ENCODE measurements at places on chromosomes 6 and 20.
A peak's percentile ranks its signal among the peaks of the same experiment; 100 is the strongest.

GRCh38 chr6:101434601-101435000, 41.1 kb downstream of the GRIK2 start:
- no peak for DNase-seq

DNA sequence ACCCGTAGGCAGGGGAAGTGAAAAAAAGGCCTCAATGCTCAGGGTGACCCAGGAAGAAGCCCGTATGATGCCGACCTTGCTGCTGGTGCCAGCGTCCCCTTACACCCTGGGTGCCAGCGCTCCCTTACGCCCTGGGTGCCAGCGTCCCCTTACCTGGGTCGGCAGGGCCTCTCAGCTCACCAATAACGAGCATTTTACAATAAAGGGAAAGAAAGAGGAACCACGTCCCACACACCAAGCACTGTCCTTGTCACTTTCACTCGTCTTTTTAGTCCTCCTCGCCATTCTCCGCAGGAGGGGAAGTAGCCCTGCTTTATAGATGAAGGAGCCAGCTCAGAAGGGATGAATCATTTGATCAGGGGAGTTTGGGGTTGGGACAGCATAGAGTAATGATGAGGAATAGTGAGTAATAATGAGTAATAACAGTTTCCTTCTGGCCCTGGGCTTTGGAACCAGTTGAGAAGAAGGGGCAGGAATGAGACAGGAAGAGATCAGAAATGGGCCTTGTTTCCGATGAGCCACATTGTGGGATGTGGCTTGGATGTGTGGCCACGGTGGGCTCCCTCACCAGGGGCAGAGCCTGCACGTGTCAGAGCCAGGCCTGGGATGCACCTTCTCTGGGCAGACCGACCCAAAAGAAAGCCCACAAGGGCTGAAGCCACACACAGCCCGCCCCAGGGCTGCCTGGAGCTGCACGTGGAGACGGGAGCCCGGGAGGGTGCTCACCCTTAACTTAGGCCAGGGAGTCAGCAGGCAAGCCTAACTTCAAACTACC, 75.7 kb downstream of the SYNJ2 start:
- no peak for DNase-seq

- no peak for DNase-seq
Measured at GRCh38 chr20:32037929-32038328, 14.1 kb upstream of the HCK start.

GRCh38 chr6:151137542-151137941, 102.2 kb upstream of the AKAP12 start:
- no peak for DNase-seq

GRCh38 chr6:33761922-33762629, 15.4 kb upstream of the IP6K3 start:
- peak; percentile 78 for DNase-seq

GRCh38 chr6:122059918-122060317, 339.5 kb upstream of the HSF2 start:
- DNase-seq, result no peak

- no peak for DNase-seq
Measured at GRCh38 chr20:23143098-23143497, 57.0 kb upstream of the CD93 start.

GRCh38 chr20:32562495-32562911, 22.6 kb downstream of the NOL4L start:
- peak; percentile 26 for DNase-seq

- peak; percentile 48 for DNase-seq
Measured at GRCh38 chr6:151290877-151291721, 51.3 kb downstream of the AKAP12 start.
